ENCODE measurements at places on chromosomes 4 and X.

DNA sequence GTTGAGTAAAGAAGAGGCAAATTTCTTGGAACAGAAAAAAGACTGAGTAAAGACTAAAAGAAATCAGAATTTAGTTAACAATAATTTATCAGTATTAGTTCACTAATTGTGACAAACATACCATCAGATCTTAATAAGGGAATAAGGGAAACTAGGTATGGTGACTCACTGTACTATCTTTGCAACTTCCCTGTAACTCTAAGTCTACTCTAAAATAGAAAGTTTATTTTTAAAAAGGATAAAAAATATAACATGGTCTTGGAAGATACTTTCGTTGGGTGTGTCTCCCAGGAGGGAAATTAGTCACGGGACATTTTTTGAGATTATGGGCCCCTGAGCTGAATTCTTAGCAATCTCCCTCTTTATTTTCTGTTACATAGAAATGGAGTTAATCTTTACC lies 97.3 kb downstream of the EMCN start:
- DNase-seq, result no peak

DNA sequence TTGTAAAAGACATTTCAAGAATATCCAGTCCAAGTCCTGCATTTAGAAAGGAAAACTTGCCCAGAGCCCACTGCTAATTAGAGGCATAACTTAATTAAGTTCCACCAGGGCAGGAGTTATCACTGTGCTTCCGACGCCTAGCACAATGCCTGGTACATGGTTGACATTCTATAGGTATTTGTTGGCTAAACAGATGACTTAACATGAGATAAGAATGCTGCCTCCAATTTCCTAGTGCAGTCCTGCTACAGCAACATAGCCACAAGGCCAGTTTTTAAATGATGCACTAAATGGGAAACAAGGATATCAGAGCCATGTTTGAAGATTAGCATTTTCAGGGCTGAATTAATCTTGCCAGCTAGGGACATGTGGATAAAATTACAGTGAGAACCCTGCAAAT lies 164.1 kb downstream of the RASL11B start:
- DNase-seq, result no peak

DNA sequence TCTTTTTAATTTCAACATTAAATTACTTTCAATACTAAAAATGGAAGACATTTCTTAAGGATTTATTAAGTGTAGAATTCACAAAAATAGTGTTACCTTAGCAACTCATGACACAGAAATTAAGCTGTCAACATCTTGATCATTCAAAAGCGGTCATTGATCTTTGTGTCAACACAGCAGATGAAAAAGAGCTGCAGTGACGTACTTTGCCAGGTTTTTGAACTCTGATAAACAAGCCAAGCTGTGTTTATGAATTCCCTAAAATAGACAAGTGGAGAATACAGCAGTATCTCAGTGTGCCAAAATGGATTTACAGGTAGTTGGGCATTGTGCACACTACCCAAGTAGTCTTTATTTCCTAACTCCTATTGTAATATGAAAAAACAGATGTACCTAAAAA lies 1141.8 kb upstream of the PCDH7 start:
- DNase-seq, result no peak

DNA sequence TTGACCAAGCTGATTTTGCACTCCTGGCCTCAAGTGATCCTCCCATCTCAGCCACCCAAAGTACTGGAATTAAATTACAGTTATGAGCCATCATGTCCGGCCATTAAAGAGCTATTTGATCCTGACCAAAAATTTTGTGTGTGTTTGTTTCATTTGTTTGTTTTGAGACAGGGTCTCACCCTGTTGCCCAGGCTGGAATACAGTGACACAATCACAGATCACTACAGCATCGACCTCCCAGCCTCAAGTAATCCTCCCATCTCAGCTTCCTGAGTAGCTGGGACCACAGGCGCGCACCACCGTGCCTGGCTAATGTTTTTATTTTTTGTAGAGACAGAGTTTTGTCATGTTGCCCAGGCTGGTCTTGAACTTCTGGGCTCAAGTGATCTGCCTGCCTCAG lies 82.9 kb upstream of the RBPJ start:
- no peak for DNase-seq

DNA sequence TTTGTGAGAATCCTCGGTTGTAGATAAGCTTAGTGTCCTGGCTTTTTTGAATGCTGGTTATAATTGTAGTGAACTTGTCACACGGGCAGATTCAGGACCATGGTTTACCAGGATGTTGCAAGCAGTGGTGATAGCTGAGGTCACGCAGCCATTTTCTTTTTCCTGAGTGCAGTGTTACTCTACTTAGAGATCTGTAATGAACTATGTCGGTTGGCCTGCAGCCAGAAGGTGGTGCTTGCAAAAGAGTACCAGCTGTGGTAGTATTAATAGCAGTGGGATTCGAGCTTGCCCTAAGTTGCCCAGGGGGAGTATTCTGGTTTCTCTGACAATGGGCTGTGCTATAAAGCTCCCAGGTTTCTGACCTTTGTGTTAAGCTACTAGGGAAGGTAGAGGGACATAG lies 368.9 kb downstream of the SLITRK2 start:
- DNase-seq, result no peak

DNA sequence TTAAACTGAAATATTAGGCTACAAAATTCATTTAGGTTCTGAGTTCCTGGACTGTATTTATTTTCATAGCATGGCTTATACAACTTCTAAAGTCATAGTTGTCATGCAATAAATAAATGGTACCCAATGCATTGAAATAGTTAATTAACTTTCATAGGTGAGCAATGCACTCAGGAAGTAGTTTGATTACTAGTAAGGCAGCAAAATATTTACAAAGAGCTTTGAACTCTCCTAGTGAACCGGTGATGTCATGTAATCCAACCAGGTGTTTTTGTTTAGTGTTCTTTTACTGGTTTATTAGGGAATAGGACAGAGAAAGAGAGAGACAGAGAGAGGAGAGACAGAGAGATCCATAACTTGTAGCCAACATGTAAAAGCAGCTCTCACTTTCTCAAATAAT lies 228.6 kb upstream of the CTSO start:
- DNase-seq, result no peak

DNA sequence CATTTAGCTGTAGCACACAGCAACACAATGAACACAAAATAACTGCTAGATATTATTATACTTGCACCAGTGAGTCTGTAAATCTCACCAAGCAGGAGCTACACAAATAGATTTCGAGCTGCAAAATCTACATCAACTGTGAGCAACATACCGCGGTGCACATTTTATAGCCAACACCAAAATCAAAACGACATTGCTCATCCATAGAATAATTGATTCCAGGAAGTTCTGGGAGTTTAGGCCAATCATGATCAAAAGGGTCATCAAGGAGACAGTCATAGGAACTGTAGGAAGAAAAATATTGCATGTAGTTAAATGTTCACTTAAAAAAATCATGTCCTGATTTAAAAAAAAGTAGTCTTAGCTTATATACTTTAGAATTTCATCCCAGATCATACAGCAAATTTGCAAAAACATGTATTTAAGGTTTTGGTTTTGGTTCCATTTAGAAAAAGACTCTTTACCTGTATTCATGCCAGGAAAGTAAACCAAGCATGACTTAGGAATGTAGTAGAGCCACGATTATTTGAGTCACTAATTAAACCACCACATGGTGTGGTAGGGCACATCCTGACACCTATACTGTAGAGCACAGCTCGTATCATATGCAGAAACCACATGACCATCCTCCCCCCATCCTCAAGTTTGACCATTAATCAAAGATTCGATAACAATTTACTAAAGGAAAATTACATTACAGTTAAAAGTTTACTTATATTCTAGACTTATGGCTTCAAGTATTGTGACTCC lies 250.4 kb downstream of the ADAMTS3 start:
- no peak for DNase-seq

- no peak for DNase-seq
These were observed 71.5 kb upstream of the HPRT1 start for GRCh38 chrX:134388161-134389109.

DNA sequence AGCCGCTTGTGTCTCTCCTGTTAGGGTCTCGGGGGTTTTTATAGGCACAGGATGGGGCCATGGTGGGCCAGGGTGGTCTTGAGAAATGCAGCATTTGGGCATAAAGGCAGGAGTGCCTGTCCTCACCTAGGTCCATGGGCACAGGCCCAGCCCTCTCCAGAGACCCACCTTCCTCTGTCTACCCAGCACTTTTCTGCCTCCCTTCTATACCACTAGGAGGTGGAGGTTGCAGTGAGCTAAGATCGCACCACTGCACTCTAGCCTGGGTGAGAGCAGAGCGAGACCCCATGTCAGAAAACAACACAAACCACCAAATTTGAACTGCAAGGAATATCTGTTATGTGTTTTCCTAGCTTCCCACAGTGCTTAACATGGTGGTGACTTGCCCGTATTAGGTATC lies 38.0 kb downstream of the MOB1B start:
- DNase-seq, result no peak

DNA sequence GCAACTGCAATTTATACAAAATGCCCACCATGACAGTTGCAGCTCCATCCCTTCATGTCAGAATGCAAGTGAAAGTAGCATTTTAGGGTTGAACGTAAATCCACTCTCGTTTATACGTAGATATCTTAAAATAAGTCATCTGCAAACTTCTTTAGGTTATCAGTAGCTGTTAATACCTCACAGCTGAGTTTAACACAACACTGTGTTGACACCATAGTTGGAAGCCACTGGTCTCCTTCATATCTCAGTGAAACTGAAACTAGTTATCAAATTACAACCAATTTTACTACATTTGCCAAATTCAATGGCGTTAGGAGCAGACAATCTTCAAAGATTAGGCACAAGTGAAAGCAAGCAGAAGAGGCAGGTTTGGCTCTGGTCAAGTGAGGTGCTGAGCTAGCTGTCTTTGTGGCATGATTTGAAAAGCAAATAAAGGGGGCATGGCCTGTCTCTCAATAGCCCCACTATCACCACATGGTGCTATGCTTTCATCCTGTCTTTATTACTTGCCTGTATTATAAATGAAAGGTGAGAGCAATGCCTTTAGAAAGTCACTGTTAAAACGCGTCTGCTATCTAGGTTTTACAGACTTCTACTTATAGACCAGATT lies 12.3 kb downstream of the PPP3CA start:
- no peak for DNase-seq

GRCh38 chrX:54178100-54178940 lies 4.7 kb downstream of the FAM120C start:
- no peak for DNase-seq

- DNase-seq, result no peak
These were observed 6.3 kb upstream of the SGMS2 start for GRCh38 chr4:107818301-107818910.

DNA sequence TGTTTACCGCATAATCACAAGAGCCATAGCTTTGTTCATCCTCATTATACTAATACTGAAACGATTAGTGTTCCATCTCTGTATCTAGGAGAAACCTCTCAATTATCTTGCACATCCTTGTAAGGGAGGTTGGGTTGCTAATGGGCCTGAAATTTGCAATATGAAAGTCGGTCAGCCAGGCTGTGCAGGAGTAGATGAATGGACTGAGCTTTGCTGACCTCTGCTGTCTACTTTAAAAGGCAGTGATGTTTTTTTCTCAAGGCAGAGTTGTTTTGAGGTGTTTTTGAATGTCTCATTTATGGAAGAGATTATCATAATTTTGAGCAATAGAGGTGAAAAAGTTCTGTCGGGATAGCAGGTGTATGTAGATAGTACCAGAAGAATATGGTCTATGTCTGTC lies 47.9 kb upstream of the LINC00632 start:
- no peak for DNase-seq

- DNase-seq, result no peak
These were observed 11.7 kb downstream of the GPKOW start for GRCh38 chrX:49111791-49112190.

DNA sequence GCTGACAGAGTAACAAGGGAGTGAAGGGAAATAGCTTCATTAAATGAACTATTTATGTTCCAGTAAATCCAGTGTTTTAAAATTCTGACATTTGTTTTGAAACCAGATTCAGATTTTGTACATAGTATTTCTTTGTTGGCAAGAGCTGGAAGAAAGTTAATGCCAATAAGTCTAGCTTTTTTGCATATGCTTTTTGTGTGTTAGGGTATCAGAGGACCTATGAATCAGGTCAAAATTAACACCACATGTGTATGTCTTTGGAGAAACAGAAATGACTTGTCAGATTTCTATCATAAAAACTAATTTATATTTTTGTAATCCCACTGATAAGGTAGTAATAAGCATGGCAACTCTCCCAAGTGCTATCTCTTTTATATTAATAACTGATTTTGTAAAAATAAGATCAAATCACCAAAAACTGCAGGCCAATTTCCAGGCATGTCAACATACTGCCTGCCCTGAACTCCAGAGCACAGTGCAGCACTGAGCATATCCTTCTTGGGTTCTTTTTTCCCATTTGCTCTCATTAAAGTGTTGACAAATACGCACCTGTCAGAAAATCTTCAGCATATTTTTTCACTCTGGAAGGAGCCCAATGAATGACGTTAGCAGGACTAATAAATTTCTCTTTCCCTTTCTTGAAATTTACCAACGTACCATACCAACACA lies 65.5 kb downstream of the SH3RF1 start:
- no peak for DNase-seq

DNA sequence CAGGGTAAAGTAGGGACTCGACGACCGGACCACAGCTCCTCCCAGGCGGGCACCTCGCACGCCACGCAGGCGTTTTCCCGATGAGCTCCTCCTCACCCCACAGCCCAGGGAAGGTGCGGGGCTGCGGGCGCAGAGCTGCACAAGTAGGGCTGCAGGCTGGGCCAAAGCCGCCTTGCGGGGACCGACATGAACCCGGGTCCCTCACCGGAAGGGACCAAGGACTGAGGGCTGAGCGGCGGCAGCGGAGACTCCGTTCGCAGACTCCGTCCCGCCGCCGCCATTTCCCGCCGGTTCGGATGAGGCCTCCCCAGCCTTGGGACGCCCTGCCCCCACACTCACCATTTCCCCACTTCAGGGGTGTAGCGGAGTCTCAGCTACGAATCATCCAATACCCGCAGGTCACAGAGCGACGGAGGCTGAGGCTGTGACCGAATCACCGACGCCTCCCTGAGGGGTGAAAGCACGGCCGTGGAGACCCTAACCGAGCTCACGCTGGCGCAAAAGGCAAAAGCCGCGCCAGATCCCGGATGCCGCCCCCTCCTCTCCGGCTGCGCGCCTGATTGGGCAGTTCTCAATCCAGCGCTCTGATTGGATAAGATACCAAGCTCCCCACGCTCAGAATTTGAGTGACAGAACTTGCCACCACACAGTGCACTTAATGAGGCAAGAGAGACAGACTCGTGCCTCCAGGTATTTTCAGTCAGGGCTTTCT lies at the start of gene ZNF732:
TSS of gene ZNF732 (minus strand) at position 506 of the 712 bp plus-strand sequence. CDS start at position 342, 164 bp downstream.
- DNase-seq, result no peak

GRCh38 chr4:115234405-115235093 lies 121.1 kb upstream of the NDST4 start:
- DNase-seq, result no peak

DNA sequence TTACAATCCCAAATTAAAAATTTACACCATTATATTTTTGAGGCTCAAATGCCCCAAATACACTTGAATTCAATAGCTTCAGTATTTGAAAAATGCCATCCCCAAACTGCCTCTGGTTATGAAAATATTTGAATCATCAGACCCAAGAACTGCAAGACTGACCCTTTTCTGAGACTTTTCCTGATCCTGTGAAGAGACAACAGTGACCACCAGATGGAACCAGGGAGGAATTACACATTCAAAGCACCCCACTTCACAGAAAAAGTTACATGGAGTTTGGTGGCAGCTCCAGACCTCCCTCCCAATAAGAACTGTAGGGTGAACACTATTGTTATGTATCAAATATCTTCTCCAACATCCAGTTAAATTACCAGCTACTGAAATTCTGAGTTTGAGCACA lies 44.0 kb upstream of the SCD5 start:
- no peak for DNase-seq

Data from stimulated activated CD8-positive, alpha-beta memory T cell treated with anti-CD3 and anti-CD28 coated beads, Interleukin-15, amount 100 ng/mL, for 48 hours (primary cell).